ENCODE measurements at places on chromosomes 12 and 14.

GRCh38 chr14:68632054-68632895 lies 160.6 kb downstream of the ZFP36L1 start:
- no peak for DNase-seq

DNA sequence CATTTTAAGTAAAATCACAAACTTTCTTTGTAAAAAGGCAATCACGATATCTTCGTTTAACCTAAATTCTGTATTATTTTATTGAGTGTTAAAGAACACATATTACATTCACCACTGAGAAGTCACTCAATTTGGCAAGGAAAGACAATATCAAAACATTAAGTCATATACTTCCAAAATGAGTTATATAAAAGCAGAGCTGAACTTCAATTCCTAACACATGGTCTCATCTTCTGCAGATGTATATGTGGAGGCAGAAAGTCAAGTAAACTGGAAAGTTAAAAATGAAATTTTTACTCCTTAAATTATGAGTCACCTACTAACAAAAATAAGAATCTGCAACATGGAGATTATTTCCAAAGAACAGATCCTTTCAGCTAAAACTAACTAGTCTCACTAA lies 28.7 kb downstream of the BMAL2 start:
- no peak for DNase-seq

- DNase-seq, result no peak
Observed at GRCh38 chr14:100584056-100585031, 2.9 kb downstream of the BEGAIN start.

GRCh38 chr12:75823475-75823874 lies 208.1 kb downstream of the PHLDA1 start:
- no peak for DNase-seq

DNA sequence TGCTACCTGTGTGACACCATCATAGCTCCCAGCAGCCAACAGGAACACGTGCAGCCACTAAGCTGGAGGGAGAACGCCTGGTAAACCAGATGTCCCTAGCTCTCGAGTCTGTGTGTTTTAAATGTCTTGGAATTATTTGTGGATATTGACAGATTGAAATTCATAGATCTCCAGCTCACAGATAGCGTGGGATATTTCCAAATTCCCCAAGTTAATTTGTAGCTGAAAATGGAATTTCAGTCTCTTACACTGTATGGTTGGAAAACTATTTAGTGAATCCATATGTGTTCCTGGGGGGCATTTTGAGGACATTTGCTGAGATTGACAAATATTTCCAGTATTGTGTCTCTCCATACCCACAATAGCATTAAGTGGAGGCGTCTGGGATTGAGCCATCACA lies 618.6 kb upstream of the TMEM132C start:
- DNase-seq, result no peak

DNA sequence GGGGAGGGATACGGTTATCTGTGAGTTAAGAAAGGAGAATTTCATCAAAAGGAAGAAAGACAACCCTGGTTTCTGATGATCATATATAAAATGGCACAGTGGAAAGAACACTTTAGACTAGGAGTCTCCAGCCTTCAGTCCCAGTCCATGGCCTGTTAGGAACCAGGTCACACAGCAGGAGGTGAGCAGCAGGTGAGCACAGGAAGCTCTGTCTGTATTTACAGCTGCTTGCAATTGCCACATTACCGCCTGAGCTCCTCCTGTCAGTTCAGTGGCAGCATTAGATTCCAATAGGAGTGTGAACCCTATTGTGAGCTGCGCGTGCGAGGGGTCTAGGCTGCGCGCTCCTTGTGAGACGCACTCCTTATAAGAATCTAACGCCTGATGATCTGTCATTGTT lies 137.9 kb downstream of the BTG1 start:
- DNase-seq, result no peak

DNA sequence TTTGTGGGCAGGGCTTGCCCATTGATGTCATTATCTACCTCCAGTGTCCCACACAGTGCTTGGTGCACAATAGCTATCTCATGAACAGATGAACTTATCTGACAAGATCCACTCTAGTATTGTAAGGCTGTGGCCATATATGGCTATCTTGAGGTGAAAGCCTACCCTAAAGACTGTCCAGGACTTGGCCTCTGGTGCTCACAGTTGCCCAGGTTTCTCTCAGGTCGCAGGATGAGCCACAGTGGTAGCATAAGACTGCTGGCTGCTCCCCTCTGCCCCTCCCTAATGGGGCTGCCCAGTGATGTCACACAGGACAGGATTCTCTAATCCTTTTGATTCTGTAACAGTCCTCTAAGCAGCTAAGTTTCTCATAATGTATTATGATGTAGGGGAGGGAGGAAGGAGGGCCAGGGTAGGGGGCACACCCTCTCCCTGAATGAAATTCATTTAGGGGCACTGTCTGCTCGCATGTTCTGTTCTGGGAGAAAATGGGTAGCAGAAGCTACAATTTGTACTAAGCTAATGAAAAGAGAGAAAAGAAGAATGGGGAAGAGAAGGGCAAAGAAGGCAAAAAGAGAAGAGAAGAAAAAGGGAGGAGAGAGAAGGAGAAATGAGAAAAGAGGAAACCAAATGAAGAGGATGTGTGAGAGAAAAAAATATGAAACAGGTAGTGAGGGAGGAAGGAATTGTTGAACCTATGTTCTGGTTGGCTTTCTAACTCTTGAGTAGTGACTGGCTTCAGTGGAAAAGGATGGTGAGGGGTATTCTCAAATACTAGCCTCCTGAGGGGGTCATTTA lies 3.4 kb upstream of the PPM1A start:
- DNase-seq, result no peak

DNA sequence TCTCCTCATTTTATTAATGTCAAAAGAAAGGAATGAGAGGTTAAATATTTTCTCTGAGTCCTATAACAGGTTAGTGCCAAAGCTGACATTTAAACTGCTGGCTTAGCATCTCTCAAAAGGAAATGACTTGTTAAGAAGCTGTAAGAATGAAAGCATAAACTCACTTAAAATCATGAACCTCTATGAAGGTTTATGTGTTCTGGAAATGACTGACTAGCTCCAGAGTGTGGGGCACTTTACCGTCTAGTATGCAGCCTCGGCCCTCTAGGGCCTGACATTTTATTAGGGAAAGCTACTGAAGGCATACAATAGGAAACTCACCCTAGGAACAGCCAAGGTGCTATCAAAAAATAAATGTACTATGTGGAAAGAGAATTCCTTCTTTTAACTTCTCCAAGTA lies 35.1 kb downstream of the SPX start:
- DNase-seq, result no peak

DNA sequence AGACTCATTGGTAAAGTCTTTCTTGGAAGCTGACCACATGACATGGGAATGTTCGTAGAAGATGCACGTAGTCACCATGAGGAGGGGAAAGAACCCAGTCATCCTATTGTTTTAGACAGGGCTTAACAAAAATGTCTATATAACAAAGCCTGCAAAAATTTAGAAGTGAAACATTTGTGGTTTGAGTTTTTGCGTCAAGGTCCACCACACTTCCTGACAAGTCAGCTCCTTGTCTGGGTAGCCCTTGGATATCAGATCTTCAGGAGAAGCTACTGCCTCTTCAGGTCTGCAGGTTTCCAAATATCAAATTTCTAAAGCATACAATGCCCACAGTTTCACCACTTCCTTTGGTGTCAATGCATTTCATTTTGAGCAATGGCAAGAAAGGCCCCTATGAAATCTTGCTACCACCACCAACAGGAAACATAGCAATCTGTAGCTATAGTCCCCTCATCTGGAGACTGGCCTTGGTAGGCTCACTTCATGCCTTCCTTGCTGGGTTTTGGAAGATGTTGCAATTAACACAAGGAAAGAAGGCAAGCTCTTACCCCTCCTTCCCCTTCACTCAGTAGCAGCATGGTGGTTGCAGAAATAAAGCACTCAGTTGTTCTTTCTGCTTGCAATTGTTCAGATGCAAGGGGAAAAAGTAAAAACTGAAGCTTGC lies 235.2 kb downstream of the PCNX1 start:
- DNase-seq, result no peak

DNA sequence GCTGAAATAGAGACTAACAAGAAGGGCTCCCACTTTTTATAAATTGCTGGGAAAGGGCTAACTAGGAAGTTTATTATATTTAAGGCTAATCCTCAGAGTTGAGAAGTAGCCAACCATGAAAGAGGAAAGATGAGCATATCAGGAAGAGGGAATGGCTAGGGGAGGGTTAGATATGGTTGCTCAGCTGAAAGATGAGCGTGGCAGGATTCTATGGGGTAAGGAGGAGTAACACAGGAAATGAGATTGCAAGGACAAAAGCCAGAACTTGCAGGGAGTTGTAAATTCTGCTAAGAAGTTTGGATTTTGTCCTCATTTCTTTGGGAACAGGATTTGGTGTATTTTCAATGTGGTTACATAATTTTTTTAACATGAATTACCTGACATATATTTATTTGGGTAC lies 127.4 kb upstream of the ATP2B1 start:
- DNase-seq, result no peak

GRCh38 chr12:15823360-15824128 lies 34.4 kb upstream of the EPS8 start:
- no peak for DNase-seq

GRCh38 chr14:28340816-28341215 lies 425.8 kb upstream of the FOXG1 start:
- DNase-seq, result no peak

GRCh38 chr14:70366911-70367310 lies 7.4 kb upstream of the COX16 start:
- DNase-seq, result no peak

GRCh38 chr12:11853126-11853525 lies 203.7 kb downstream of the ETV6 start:
- DNase-seq, result no peak

DNA sequence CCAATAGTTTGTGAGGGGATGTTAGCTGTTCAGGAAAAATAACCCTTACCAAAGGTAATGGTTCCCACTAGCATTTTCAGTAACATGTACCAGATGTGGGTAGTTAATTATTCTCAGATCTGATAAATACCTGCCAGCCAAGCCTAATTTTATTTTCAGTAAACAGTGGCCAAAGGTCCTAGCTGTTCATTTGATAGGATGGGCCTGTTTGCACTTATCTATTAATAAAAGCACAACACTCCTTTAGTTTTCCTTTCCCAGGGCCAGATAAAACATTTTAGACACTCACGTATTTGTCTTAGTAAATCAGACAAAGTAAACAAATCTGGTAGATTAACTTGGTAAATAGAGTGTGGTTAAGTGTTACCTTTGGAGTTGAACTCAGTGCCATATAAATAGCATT lies 345.1 kb downstream of the RAD51B start:
- DNase-seq, result no peak

DNA sequence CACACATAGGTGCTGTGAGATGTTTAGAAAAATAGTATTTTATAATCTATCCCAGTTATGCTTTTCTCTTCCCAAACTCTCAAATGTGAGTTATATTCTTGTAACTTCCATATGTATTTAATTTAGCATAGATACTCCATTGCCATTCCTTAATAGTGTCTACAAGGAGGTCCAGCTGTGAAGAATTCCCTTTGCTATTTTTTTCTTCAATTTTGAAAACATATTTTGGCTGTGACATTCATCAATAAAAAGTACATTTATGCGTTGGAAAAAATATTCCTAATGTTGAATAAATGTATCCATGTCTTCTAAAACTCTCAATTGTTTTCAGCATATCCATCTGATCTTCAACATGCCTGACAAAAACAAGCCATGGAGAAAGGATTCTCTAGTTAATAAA lies 1402.0 kb upstream of the SEL1L start:
- no peak for DNase-seq

DNA sequence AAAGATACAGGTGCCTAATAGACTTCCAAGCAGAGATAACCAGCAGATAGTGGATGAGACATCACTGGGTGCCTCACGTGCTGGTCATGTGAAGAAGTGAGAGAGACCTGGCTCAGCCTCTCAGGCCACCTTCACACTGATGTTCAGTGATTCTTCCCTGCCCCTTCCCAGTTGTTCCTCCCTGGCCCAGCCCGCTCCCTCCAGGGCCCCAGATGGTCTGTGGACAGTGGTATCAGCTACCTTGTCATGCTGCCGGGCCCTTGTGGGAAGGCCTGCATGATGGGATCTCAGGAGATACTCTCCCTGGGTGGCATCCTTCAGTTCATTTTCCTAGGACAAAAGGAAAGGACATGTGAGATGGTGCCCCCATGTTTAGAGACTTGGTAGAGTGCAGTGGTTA lies 179.9 kb downstream of the PIWIL1 start:
- no peak for DNase-seq

DNA sequence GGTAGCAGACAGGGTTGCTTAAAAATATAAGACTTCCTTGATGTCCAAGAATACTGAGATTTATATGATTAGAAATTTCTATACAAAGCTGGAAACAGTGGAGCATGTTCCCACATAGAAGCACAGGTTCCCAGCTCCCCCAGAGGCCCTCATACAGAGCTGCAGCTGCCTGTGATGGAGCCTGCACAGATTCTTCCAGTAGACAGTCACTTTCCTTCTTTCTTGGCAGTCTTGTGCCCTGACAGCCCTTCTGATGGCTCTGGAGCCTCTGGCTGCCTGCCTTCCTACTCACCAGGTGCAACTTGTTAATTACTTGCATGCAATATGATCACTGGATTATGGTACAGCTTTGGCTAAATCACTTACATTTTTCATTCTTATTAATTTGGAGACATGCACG lies 44.4 kb downstream of the BICD1 start:
- DNase-seq, result peak; percentile 23

GRCh38 chr14:71764701-71765382 lies 167.4 kb upstream of the RGS6 start:
- no peak for DNase-seq

GRCh38 chr12:30880061-30880460 lies 46.5 kb upstream of the TSPAN11 start:
- DNase-seq, result no peak

DNA sequence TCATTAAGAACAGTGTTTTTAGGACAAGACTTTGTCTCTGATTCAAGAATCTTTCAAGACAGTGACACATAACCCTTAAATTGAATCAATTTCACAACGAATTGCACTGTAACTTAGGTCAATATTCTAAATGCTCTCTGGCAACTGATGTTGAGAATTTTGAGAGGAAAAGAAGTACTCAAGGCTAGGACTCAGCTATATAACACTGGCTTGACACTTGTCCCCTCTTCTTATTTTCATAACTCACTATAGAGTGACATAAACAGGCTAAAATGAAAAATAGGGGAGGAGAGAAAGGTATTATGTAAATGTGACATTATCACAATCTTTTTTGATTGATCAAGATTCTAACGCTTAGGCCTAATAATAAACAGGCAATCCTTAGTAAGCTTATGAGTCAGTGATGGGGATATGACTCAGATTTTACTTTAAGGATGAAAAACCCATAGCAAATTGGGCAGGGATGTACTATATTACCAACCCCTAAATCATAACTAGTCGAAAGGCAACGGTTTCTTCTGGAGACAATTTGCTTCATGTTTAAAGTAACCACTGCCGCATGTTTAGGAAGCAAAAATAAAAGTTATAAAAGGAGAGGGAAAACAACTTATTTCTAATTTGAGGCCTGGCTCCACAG lies 10.9 kb downstream of the BTG1 start:
- no peak for DNase-seq

GRCh38 chr12:67593041-67593440 lies 55.5 kb upstream of the DYRK2 start:
- no peak for DNase-seq

GRCh38 chr14:102570334-102570995 lies 22.0 kb upstream of the RCOR1 start:
- no peak for DNase-seq

Measured in DMS 273 treated with DMSO at 0.1 percent for 48 hours (cell line).